Calu3 (cell line): ENCODE measurements at places on chromosomes 16 and 17. TPM values are rescaled to one million over a fixed set of nuclear protein-coding genes. Genes with fewer than 3 reads are reported as not detected.
A peak's percentile ranks its signal among the peaks of the same experiment; 100 is the strongest.

DNA sequence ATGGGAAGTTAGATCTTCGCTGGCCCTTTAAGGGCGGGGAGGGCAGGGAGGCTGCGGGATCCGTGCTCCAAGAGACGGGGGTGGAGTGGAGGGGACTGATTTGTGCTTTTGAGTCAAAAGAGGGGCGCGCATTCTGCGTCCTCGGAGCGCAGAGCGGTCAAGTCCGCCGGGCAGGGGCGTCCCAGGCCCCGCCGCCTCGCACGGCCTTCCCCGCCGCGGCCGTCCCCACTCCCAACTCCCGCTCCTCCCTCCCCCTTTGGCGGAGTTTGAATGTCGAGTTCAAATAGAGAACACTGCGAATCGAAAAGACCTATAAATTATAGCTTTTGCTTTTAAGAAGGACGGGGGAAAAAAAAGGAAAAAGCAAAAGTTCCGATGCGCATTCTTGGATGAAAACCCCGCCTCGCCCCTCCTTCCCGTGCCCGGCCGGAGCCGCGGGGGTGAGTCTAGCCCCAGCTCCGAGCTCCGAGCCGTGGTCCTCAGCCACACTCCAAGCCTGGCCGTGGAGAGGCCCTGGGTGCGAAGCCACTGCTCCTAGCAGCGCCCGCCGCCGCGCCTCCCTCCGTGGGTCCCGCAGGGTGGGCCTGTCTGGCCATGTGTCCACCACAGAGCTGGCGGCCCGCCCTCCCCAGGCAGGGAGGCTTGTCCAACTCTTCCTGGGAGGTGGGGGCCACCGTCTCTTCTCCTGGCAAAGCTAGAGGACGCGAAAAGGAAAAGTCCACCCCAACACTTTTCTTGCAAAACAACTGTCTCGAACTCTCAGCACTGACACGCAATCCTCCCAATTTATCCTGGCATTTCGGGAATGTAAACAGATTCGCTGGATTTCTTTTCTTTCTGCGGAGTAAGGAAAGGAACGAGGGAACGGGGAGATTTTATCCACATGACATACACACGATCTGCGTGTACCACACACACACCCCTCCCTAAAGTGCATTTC is 3.6 kb downstream of the CBX8 start:
- peaks cover 25% of the 10 kb centered on the region for H3K36me3 ChIP-seq
- peaks cover 25% of the 10 kb centered on the region for H3K27me3 ChIP-seq

DNA sequence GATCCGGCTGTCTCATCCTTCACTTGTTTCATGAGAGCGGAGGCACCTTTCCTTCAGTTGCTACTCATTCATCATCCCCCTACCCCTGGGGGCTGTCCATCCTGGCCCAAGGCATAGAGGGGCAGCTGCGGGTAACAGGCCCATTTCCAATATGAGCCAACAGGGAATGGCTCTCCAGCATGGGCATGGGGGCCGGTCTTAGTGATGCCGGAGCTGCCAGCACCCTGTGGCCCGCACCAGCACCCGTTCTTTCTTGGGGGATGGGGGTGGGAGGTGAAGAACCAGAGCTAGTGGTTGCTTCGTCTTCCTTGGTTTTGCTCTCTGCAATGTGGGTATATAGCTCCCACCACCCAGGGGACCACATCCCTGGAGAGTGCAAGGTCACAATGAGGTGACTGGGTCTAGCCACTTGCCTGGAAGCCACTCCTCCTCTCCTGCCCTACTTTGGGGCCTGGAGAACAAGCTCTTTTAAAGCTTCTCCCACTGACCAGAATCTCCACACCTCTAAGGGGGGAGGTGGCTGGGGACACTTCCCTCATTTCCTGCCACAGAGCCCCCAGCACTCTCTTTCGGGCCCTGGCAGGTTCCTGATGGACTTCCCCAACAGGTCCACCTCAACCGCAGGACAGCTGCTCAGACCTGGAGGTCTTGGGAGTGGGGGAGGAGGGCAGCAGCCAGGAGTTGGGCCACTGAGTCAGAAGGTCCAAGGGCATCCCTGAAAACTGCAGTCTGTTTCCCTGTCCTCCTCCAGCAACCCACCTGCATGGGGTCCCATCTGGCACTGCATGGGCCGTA is 11.9 kb upstream of the TBX2 start:
- no peaks in the 10 kb centered on the region for H3K36me3 ChIP-seq
- DNase-seq = no peak
- H3K27me3 ChIP-seq = peaks cover 13% of the 10 kb centered on the region
- H3K4me3 ChIP-seq = no peak overlapping the region
- H3K27ac ChIP-seq = no peak overlapping the region

DNA sequence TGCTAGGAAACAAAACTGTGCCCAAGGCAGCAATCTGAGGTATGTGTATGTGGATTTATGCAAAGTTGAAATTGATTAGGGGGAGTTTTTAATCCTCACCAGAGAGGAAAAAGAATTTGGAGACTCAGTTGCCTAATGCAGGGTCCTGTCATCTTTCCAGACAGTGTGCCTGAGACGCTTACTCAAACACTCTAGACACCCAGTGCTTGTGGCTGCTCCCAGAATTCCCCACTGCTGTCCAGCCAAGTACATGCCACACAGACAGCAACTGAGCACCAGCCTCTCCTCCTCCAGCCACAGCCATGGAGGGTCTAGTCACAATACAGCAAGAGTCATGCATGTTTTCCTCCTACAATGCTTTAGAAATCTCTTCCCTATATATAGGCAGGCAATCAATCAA is 118.1 kb downstream of the HIC1 start:
- H3K4me3 ChIP-seq = no peak overlapping the region
- H3K27ac ChIP-seq = no peak overlapping the region
- peaks cover 3% of the 10 kb centered on the region for H3K36me3 ChIP-seq

KRTAP4-6 gene
- not detected in 2 replicates for total RNA-seq

- H3K27me3 ChIP-seq = no peaks in the 10 kb centered on the region
- H3K4me3 ChIP-seq = no peak overlapping the region
- no peaks in the 10 kb centered on the region for H3K4me1 ChIP-seq
- H3K36me3 ChIP-seq = no peaks in the 10 kb centered on the region
- DNase-seq = no peak
Observed at GRCh38 chr16:79077346-79077745, 523.2 kb downstream of the MAF start.

- H3K27me3 ChIP-seq = no peaks in the 10 kb centered on the region
- no peaks in the 10 kb centered on the region for H3K36me3 ChIP-seq
Observed at GRCh38 chr17:70492368-70492767, 323.0 kb downstream of the KCNJ2 start.

DNA sequence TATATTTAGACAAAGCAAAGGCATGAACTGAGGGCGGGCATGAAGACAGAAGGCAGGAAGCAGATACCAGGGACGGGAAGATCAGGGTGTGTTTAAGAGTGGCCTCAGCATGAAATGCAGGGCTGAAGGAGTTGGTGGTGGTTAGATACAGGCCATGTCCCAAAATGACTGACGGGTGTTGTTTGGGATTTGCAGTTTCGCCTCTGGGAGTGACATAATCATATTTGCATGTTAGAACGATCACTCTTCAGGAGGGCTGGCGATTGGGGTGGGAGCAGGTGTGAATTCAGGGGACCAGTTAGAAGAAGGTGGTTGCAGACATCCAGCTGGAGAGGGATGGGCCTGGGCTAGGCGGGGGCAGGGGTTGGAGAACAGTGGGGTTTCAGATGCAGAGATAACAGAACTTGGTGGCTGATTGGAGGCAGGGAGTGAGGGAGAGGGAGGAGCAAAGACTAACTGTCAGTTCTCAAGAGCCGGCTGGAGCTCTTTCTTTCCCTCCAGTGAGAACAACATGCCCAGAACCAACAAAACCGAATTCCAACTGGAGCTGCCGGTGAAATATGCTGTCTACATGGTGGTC is 27.2 kb upstream of the ITGAX start:
- H3K27me3 ChIP-seq = no peaks in the 10 kb centered on the region
- no peaks in the 10 kb centered on the region for H3K36me3 ChIP-seq
- no peak for DNase-seq
- no peak overlapping the region for H3K4me3 ChIP-seq
- H3K27ac ChIP-seq = no peak overlapping the region

GRCh38 chr16:24257958-24258357 is 1.8 kb downstream of the CACNG3 start:
- no peak for DNase-seq
- peaks cover 98% of the 10 kb centered on the region for H3K27me3 ChIP-seq
- H3K27ac ChIP-seq = no peak overlapping the region

DNA sequence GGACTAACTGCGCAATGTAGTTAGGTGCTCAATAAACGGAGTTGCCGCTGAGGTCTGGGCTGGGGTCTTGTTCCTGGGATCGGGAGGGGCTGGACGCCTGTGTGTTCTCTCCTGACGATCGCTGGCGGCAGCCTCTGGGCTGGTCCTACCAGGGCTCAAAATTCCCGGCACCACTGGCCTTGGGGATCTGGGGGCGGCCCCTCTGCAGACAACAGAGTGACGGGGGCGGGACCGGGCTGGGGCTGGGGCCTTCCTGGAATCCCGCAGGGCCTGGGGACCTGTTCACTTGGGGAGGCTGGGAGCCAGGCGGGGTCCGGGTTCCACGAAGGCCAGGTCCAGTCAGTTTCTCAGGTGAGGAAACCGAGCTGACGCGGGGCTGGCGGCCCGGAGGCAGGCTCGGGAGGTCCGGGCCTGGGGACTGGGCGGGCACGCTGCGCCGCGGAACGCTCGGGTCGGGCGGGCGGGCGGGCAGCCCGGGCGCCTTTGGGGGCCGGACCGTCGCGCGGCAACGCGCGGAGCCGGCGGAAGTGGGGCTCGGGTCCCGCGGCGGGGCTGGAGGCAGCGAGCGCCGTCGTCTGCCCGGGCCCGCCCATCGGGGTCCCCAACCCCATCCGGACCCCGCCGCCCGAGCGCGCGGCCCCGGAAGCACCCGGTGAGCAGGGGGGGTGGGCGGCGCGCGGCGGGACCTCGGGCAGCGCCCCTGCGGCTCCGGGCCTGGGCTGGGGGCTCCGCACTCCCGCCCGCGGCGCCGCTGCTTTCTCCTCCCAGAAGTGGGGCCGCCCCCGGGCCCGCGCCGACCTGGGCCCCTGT is at the start of gene PIGQ:
Gene PIGQ, plus strand, starts transcription at position 524 of the 810 bp plus-strand sequence. CDS start 4,107 bp downstream, outside the sequence.
- peak within 1 kb of the TSS; percentile 72 for H3K27ac ChIP-seq
- peaks cover 31% of the 10 kb centered on the region for H3K36me3 ChIP-seq
- H3K4me3 ChIP-seq = peak within 1 kb of the TSS; percentile 58
- H3K27me3 ChIP-seq = peaks cover 20% of the 10 kb centered on the region
- peaks cover 16% of the 10 kb centered on the region for H3K4me1 ChIP-seq

GRCh38 chr16:11252482-11252931 is 3.5 kb downstream of the SOCS1 start:
- H3K36me3 ChIP-seq = peaks cover 37% of the 10 kb centered on the region
- peaks cover 8% of the 10 kb centered on the region for H3K4me1 ChIP-seq
- DNase-seq = no peak
- no peaks in the 10 kb centered on the region for H3K27me3 ChIP-seq

MT1H gene
- not detected in 2 replicates for total RNA-seq

DNA sequence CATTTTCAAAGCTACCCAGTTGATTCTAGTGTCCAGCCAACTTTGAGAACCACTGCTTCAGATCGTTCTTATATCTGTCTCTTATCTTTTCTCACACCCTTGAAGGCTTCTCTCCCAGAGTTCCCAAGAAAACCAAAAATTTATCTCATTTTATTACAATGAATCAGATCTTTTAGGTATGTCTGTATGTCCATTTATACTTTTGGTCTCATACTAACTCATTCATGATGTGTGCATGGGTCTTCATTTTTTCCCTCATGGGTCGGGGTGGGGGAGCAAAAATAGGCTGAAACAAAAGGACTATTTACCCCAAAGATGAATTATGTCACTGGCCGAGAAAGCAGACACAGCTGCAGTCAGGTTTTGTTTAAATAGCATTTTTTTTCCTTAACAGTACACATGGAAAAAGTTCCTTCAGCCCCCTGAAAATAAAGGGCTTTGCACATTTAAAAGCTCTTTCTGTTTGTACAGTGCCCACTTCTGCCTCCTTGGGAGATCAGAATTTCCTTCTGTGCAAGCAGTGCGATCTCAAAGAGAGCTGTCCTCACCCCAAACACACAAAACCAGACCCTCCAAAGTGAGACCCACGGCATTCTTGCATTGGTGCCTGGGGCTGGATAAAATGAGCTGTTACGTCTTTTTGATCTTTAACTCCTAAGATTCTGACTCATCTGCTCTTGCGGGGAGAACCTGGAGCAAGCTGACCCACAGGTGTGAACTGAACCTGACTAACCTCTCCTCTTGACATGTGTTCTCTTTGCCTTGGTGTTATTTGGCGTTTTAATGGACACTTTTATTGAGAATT is 251.2 kb upstream of the ELAC2 start:
- H3K27me3 ChIP-seq = no peaks in the 10 kb centered on the region
- no peak overlapping the region for H3K27ac ChIP-seq
- H3K4me1 ChIP-seq = no peaks in the 10 kb centered on the region
- no peak for DNase-seq
- no peaks in the 10 kb centered on the region for H3K36me3 ChIP-seq

PCGF2 gene
- 196 and 205 TPM in 2 replicates for total RNA-seq

DNA sequence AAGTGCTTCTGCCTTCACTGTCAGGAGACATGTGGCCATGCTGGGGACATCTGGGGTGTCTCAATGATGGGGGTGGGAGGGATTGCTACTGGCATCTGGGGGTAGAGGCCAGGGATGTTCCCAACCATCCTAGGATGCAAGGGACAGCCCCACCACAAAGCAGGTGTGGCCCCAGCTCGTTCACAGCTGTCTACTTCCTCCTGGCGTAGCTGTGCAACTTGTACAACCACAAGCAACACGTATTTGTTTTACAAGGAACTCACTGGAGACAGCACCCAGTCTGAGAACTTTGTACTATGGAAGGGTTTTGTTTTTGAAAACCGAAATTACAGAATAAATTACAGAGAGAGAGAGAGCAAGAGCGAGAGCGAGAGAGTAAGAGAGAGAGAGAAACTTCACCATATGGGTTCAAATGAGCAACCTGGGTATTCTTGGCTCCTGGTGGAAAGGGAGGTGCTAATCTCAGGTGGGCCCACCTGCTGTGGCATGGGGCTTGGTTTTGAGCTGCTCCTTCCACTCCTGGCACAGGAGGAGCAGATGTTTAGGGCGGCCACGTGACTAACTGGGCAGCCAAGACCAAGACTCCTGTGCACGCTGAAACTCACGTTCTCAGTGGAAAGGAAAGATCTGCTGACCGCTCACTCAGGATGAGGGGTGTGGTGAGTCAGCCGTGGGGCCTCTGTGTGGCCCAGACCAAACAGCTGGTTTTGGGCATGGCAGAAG is 17.5 kb upstream of the TNFRSF13B start:
- H3K4me3 ChIP-seq = no peak overlapping the region
- no peaks in the 10 kb centered on the region for H3K27me3 ChIP-seq
- no peaks in the 10 kb centered on the region for H3K36me3 ChIP-seq
- peaks cover 9% of the 10 kb centered on the region for H3K4me1 ChIP-seq

GRCh38 chr16:19033761-19034160 is 33.7 kb upstream of the COQ7 start:
- H3K4me1 ChIP-seq = no peaks in the 10 kb centered on the region
- no peak overlapping the region for H3K27ac ChIP-seq
- peaks cover 14% of the 10 kb centered on the region for H3K36me3 ChIP-seq
- no peak for DNase-seq
- H3K4me3 ChIP-seq = no peak overlapping the region

NPIPA3 gene
- total RNA-seq = 8.2 and 9.1 TPM in 2 replicates

GRCh38 chr17:51275381-51275780 is 15.0 kb downstream of the UTP18 start:
- H3K4me1 ChIP-seq = peaks cover 19% of the 10 kb centered on the region
- peaks cover 55% of the 10 kb centered on the region for H3K36me3 ChIP-seq
- no peak overlapping the region for H3K27ac ChIP-seq
- no peaks in the 10 kb centered on the region for H3K27me3 ChIP-seq
